ENCODE measurements at places on chromosomes 6 and 20. TPM values are rescaled to one million over a fixed set of nuclear protein-coding genes. Genes with fewer than 3 reads are reported as not detected.

The COL21A1 gene
- 0.84 TPM for polyA plus RNA-seq

DNA sequence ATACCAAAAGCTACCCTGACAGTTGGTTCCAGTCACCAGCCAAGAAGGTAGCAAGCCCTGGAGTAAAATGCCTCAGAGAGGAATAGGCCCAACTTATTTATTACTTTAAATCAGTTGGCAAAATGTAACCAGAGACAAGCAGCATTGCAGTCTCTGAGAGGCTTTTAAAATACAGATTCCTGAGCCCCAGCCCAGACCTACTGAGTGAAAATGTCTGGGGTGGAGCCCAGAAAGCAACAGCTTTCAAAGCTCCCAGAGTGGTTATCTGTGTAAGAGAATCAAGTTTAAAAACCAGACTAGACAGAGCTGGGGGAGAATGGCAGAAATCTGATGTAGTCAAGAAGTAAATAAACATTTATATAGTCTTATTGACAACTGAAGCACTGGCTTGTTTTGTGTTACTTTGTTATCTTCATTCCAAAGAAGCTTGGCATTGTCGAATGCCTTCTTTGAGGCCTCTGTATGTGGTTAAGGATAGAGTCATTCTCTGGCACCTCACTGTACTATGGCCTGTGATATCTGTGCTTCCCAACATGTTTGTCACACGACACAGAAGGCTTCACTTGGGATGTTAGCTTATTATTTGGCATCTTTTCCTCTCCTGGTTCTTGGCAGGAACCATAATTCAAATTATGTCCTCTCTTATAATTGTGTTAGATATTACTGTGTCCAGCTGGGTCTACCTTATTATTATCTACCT lies 313.5 kb downstream of the SLC35F1 start:
- H3K36me3 ChIP-seq, result no peaks in the 10 kb centered on the region
- DNase-seq, result no peak
- no peak overlapping the region for H3K4me3 ChIP-seq
- no peaks in the 10 kb centered on the region for H3K27me3 ChIP-seq
- no peak overlapping the region for H3K27ac ChIP-seq

DNA sequence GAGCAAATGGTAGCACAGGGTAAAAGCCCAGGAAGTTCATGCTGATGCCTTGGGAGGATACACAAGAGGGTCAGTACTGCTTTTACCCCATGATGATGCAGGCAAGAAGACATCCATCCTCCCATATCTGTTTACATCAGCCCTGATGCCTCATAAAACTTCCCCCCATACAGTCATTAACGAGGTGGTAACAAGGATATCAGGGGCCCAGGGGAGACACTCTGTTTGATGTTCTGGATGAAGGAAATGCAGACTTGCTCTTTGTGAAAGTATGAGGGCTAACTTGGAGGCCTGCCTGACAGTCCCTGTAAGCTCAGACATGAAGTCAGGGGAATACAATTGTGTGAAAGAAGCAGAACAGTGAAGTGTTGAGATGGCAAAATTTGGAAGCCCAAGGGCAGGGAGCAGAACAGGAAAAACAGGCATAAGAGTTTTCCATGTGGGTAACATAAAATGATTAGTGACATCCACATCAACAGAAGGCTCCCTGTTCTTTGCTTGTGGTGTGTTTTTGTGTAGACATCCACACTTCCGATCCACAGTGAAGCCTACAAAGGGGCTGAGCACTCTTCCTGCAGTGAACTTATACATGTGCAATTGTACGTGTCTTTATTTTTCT lies 813.4 kb downstream of the MAFB start:
- no peaks in the 10 kb centered on the region for H3K27me3 ChIP-seq
- H3K4me3 ChIP-seq, result no peak overlapping the region
- DNase-seq, result no peak
- no peaks in the 10 kb centered on the region for H3K36me3 ChIP-seq
- H3K4me1 ChIP-seq, result no peaks in the 10 kb centered on the region

DNA sequence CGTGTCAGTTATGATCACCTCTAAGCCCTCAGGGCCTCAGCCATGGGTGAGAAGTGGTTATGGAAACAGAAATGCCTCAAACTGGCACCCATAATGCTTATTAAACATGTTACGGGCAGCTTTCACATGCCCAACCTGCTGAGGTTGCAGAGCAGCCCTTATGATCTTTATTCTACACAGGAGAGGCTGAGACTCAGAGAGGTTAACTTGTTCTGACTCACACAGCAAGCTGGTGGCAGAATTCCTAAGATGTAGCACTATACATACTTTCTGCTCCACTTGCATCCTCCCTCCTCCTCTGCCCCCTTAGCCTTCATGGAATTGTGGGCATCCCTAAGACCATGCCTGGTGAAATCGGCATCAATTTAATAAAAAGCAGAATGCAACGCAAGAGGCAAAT lies 34.7 kb upstream of the IGF2R start:
- H3K4me3 ChIP-seq, result no peak overlapping the region
- no peaks in the 10 kb centered on the region for H3K36me3 ChIP-seq
- H3K4me1 ChIP-seq, result no peaks in the 10 kb centered on the region
- no peak overlapping the region for H3K27ac ChIP-seq
- DNase-seq, result no peak

- no peak overlapping the region for H3K27ac ChIP-seq
- no peaks in the 10 kb centered on the region for H3K36me3 ChIP-seq
- no peaks in the 10 kb centered on the region for H3K27me3 ChIP-seq
- no peaks in the 10 kb centered on the region for H3K4me1 ChIP-seq
- DNase-seq, result no peak
- no peak overlapping the region for H3K4me3 ChIP-seq
Observed at GRCh38 chr6:112189494-112189893, 64.9 kb downstream of the LAMA4 start.

The PIGU gene
- polyA plus RNA-seq, result 34.3 TPM

The ANGPT4 gene
- polyA plus RNA-seq, result 0.70 TPM

GRCh38 chr6:130020073-130020906 lies 1.9 kb downstream of the L3MBTL3 start:
- no peaks in the 10 kb centered on the region for H3K27me3 ChIP-seq
- H3K36me3 ChIP-seq, result no peaks in the 10 kb centered on the region
- peak; percentile 59 for DNase-seq
- peak overlapping the region; percentile 84 for H3K4me3 ChIP-seq
- H3K27ac ChIP-seq, result peak overlapping the region; percentile 62

DNA sequence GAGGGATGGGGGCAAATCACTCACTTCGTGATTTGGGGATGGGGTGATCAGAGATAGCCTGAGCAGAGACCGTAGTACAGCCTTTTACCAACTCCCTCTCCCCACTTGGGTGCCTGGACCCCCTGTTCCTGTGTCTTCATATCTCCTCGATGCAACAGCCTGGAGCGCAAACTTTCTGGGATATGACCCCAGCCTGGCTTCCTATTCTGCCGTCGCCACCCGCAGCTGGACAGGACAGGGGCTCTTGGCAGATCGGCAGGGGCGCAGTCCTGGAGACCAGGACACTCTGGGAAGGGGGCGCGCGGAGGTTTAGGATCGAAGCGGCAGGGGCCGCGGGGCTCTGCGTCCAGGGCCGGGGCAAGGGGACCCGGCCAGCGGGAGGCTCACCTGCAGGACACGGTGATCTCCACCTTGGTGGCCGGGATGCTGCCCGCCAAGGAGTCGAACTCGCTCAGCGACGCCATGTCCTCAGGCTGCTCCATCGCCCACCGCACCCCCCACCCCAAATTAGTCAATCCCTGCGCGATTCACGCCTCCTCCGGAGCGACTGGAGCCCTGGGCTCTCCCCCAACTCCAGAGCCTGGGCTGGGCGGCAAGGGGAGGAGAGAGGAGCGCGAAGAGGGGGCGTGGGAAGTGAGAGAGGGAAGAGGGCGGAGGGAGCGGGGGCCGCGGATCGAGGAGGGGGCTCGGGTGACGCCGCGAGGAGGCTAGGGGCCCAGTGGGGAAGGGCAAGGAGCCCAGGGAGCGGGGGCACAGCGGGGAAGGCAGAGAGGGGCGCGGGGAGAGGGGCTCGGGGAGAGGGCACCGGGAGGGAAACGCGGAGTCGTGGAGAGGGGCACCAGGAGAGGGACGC lies at the start of gene CPNE5:
Gene CPNE5 (minus strand): TSS at position 549 of the 853 bp plus-strand sequence. CDS start 67 bp downstream, at position 482.
- H3K27me3 ChIP-seq, result no peaks in the 10 kb centered on the region
- no peaks in the 10 kb centered on the region for H3K36me3 ChIP-seq
- no peak within 1 kb of the TSS for H3K27ac ChIP-seq
- peak; percentile 39 for DNase-seq

DNA sequence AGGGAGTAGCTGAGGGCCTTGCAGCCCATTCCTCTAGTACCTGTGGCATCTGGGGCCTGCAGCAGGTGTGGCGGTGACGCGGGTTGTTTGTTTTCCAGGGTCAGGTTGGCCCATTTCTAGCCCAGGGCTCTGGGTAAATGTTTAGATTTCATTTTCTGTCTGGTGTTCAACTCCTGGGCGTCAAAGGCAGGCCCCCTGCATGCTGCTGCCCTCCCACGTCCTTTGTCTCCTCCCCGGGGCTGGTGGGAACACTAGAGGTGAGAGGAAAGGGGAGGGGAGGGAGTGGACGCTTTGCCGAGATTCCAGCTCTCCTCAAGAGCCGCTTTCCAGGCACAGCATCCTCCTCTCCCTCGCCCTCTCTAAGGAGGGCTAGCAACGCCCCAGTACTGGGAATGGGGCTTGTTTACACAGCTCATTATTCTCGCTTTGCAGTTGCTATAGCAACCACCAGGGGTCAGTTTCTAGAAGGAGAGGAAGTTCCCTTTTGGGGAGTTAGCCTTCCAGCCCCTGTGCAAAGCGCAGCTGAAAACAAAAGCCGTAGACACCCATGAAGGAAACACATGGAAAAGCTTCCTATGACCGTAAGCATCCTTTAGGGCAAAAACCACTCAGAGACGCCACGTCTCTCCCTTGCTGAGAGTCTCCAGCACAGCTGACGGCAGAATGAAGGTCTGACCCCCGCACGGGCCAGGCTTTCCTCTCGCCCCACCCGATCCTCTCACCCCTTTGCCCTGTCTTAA lies 170.6 kb downstream of the LY86 start:
- no peaks in the 10 kb centered on the region for H3K27me3 ChIP-seq
- DNase-seq, result peak; percentile 71
- H3K27ac ChIP-seq, result peak overlapping the region; percentile 1
- no peaks in the 10 kb centered on the region for H3K36me3 ChIP-seq
- H3K4me1 ChIP-seq, result peaks cover 9% of the 10 kb centered on the region

The C6orf132 gene
- 52.4 TPM for polyA plus RNA-seq

DNA sequence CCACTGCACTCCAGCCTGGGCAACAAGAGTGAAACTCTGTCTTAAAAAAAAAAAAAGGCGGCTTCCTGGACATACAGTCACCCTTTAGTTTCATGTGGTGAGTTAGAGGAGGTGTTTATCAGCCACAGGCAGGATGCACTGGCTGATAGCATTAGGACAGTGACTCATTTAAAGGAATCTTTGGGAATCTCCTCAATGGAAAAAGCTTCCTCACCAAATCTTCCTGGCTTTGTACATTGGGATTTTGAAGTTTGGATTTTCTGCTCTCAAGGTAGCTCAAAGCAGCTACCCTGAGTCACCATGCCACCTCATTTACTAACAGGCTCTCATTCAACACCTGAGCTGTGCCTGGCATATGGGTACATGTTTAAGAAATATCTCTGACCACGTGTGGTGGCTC lies 20.2 kb downstream of the PRPH2 start:
- H3K36me3 ChIP-seq, result no peaks in the 10 kb centered on the region
- no peaks in the 10 kb centered on the region for H3K27me3 ChIP-seq
- H3K4me1 ChIP-seq, result no peaks in the 10 kb centered on the region
- H3K27ac ChIP-seq, result no peak overlapping the region

- DNase-seq, result no peak
- H3K27me3 ChIP-seq, result no peaks in the 10 kb centered on the region
- no peaks in the 10 kb centered on the region for H3K4me1 ChIP-seq
- H3K4me3 ChIP-seq, result no peak overlapping the region
Observed at GRCh38 chr20:3871550-3872265, 17.5 kb upstream of the PANK2 start.

DNA sequence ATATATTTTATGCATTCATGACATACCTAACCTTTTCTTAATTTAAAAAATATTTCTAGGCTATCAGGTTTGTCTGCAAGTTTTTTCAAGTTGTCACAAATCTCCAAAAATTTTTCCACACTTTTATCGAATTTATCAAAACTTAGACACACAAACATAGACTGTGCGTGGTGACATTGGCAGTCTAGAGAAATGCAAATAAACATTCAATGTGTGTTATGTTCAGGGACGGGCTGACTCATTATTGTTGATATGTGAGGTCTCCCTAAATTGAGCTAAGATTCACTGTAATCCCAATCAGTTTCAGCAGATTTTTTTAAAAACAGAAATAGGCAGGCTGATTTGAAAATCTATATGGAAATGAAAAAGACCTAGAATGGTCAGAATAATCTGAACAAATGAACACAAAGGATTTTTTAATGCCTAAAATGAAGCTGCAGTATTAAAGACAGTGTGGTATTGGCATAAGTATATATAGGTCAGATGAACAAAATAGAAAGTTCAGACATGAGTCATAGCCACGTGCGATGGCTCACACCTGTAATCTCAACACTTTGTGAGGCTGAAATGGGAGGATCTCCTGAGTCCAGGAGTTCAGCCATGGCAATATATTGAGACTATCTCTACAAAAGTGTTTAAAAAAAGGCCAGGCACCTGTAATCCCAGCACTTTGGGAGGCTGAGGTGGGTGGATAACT lies 19.2 kb downstream of the BLTP3A start:
- H3K4me1 ChIP-seq, result no peaks in the 10 kb centered on the region
- no peaks in the 10 kb centered on the region for H3K27me3 ChIP-seq
- no peak overlapping the region for H3K4me3 ChIP-seq

The PSORS1C1 gene
- polyA plus RNA-seq, result 40.5 TPM

- peaks cover 13% of the 10 kb centered on the region for H3K36me3 ChIP-seq
- no peak overlapping the region for H3K27ac ChIP-seq
- H3K4me3 ChIP-seq, result no peak overlapping the region
Observed at GRCh38 chr20:41095110-41095969, 42.0 kb upstream of the PLCG1 start.

DNA sequence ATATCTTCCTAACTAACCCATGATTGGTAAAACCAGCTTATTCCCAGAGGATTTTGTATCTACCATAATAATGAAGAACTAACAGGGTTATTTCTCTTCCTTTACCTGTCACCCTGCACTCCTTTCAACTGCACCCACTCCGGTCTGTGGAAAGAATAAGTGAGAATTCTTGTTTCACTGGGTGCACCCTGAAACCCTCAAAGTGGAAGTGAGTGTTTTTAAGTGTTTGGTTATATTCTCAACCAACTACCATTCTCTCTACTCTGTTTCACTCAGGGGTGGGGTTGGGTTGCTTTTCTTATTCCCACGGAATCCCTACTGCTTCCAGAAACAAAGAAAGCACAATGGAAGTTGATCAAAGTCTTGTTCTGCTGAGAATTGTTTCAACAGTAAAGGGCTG lies 42.6 kb upstream of the KHDRBS2 start:
- DNase-seq, result no peak
- no peaks in the 10 kb centered on the region for H3K27me3 ChIP-seq
- H3K4me3 ChIP-seq, result no peak overlapping the region
- no peaks in the 10 kb centered on the region for H3K36me3 ChIP-seq

- DNase-seq, result no peak
- H3K4me3 ChIP-seq, result no peak overlapping the region
- no peaks in the 10 kb centered on the region for H3K36me3 ChIP-seq
- no peaks in the 10 kb centered on the region for H3K27me3 ChIP-seq
- H3K27ac ChIP-seq, result no peak overlapping the region
Observed at GRCh38 chr20:53943522-53944291, 126.7 kb downstream of the BCAS1 start.

The SLC25A27 gene
- 1.3 TPM for polyA plus RNA-seq
